ENCODE measurements at places on chromosomes 13 and 19. TPM values are rescaled to one million over a fixed set of nuclear protein-coding genes. Genes with fewer than 3 reads are reported as not detected.

DNA sequence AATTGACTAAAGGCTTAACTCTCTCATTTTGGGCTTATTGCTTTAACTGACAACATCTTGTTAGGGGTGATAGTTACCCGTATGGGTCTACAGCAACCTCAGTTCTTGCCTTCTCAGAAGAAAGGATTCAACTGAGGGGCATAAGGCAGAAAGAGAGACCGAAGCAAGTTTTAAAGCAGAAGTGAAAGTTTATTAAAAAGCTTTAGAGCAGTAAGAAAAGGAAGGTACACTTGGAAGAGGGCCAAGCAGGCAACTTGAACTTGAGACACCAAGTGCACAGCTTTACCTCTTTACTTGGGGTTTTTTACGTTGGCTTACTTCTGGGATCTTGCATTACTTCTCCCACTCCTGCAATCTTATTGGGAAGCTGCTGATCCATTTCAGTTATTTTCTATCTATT lies 246.9 kb upstream of the PRR20A start:
- no peaks in the 10 kb centered on the region for H3K4me1 ChIP-seq
- no peak overlapping the region for H3K27ac ChIP-seq
- H3K27me3 ChIP-seq = no peaks in the 10 kb centered on the region
- DNase-seq = no peak
- H3K4me3 ChIP-seq = no peak overlapping the region

DNA sequence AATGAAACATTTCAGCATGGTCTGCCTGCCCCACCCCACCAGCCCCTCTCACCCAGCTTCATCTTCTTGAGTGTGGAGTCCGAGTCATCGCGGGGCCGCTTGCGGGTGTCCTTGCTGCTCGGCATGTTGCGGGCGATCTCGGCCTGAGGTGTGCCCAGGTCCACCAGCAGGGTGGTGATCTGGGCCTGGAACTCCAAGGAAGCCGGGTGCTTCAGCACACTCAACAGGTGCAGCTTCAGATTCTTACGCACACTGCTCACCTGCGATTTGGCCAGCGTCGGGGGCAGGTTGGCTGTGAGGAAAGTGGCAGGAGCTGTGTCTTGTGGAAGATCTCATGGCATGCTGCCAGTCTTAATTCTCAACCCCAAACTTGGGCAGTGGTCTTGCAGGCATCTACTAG lies 20.7 kb downstream of the SYMPK start:
- no peak overlapping the region for H3K4me3 ChIP-seq
- no peaks in the 10 kb centered on the region for H3K4me1 ChIP-seq
- H3K27ac ChIP-seq = no peak overlapping the region
- H3K36me3 ChIP-seq = peaks cover 27% of the 10 kb centered on the region
- DNase-seq = no peak

DNA sequence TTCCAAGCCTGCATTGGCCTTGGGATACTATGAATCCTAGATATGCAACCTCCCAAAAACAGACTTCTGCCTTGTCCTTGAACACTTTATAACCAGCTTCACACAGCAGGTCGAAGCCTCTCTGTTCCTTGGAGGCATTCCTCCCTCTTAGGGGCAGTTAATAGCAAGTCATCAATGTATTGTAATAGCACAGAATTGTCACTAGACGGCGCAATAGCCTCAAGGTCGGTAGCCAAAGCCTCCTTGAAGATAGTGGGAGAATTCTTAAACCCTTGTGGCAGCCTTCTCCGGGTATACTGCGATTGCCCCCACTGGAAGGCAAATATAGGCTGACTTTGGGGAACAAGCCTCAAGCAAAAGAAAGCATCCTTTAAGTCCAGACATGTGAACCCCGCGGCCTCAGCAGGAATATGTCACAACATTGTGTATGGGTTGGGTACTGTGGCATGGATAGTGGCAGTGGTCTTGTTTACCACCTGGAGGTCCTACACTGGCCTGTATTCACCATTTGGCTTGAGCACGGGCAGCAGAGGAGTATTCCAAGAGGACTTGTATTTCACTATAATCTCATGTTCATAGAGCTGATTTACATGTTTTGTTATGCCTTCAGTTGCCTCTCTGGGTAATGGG lies 61.1 kb downstream of the ZNF431 start:
- DNase-seq = no peak
- no peaks in the 10 kb centered on the region for H3K36me3 ChIP-seq
- H3K27me3 ChIP-seq = no peaks in the 10 kb centered on the region

DNA sequence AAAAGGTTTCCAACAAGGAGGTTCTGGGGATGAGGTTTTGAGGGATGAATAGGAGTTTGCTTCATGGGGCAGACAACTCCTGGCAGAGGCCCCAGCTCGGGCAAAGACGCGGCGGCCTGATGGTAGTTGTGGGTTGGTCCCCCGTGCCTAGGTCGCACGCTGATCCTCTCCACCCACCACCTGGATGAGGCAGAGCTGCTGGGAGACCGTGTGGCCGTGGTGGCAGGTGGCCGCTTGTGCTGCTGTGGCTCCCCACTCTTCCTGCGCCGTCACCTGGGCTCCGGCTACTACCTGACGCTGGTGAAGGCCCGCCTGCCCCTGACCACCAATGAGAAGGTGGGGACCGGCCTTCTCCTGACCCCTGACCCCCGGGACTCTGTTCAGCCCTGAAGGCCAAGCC lies 11.9 kb downstream of the ABCA7 start:
- no peaks in the 10 kb centered on the region for H3K36me3 ChIP-seq
- no peaks in the 10 kb centered on the region for H3K4me1 ChIP-seq
- no peak overlapping the region for H3K4me3 ChIP-seq
- DNase-seq = no peak
- H3K27me3 ChIP-seq = no peaks in the 10 kb centered on the region

GRCh38 chr13:62292714-62293480 lies 877.2 kb upstream of the PCDH20 start:
- H3K27ac ChIP-seq = no peak overlapping the region
- H3K4me1 ChIP-seq = no peaks in the 10 kb centered on the region

DNA sequence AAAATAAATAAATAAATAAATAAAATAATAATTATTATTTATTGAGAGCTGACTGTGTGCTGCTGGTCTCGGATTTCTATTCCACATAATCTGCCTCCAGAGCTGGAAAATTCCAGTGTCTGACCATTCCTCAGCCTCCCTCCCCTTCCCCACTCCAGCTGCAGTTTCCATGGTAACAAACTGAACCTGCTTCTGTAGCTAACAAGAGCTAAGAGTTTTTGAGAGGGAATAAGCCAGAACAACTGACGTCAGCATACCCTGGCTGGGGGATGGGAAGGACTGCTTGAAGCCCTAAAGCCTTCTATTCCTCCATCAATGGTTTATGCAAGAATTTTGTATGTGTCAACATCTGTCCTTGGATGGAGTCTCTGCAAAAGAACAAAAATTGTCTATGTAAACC lies 26.0 kb upstream of the PEG3 start:
- no peak for DNase-seq
- no peaks in the 10 kb centered on the region for H3K36me3 ChIP-seq
- H3K4me1 ChIP-seq = peaks cover 3% of the 10 kb centered on the region
- H3K27ac ChIP-seq = no peak overlapping the region
- H3K4me3 ChIP-seq = no peak overlapping the region
- no peaks in the 10 kb centered on the region for H3K27me3 ChIP-seq

GRCh38 chr13:105796081-105796480 lies 739.4 kb downstream of the EFNB2 start:
- H3K4me1 ChIP-seq = no peaks in the 10 kb centered on the region
- no peak overlapping the region for H3K27ac ChIP-seq
- H3K27me3 ChIP-seq = no peaks in the 10 kb centered on the region
- H3K36me3 ChIP-seq = no peaks in the 10 kb centered on the region

DNA sequence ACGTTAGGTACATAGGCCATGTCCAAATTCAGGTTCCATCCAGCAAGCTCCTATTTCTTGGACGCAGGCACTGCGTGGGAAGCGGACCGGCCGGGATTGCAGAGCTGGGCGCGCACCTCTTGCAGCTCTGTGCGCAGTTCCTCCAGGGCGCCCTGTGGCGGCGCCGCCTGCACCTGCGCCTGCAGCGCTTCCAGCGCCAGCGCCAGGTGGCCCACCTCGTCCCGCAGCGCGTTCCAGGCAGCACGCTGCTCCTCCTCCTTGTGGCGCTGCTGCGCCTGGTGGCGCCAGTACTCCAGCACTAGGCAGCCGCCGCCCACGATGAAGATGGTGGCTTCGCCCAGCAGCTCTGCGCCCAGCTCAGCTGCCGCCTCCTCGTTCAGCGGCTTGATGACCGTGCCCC lies 31.1 kb downstream of the OPA3 start:
- H3K27ac ChIP-seq = no peak overlapping the region
- peaks cover 7% of the 10 kb centered on the region for H3K36me3 ChIP-seq
- H3K27me3 ChIP-seq = no peaks in the 10 kb centered on the region
- peaks cover 4% of the 10 kb centered on the region for H3K4me1 ChIP-seq
- DNase-seq = no peak

GRCh38 chr13:72390909-72391308 lies 336.5 kb downstream of the MZT1 start:
- H3K27ac ChIP-seq = no peak overlapping the region
- H3K4me3 ChIP-seq = no peak overlapping the region
- H3K4me1 ChIP-seq = no peaks in the 10 kb centered on the region
- no peaks in the 10 kb centered on the region for H3K27me3 ChIP-seq

DNA sequence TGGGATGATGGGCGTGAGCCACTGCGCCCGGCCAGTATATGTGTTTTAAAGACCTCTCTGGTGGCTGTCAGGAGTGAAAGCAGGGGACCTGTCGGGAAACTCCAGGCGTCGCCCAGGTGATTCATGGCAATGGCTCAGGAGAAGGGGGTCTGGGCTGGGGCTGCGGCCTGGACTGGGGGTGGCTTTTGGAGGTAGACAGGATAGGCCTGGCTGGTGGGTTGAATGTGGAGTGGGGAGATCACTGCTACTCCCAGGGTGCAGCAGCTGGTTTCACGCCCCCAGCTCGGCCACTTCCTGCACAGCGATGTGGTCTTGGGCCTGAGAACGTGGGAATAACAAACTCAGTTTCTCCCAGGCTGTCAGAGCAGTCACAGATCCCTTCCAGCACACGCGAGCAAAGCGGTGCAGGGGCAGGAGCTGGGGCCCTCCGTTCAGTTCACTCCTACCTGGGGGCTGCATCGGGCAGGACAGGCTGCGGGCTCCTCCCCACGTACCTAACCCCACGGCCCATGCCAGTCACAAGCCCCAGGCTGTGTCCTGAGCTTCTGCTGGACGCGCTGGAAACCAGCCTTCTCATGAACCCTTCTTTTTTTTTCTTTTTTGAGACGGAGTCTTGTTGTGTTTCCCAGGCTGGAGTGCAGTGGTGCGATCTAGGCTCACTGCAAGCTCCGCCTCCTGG lies 18.9 kb downstream of the KDM4B start:
- H3K27me3 ChIP-seq = no peaks in the 10 kb centered on the region
- H3K4me1 ChIP-seq = peaks cover 44% of the 10 kb centered on the region
- DNase-seq = no peak
- H3K4me3 ChIP-seq = no peak overlapping the region

- H3K4me1 ChIP-seq = no peaks in the 10 kb centered on the region
- no peak for DNase-seq
- peaks cover 15% of the 10 kb centered on the region for H3K27me3 ChIP-seq
Measured at GRCh38 chr13:109140479-109141349, 511.3 kb downstream of the MYO16 start.

DNA sequence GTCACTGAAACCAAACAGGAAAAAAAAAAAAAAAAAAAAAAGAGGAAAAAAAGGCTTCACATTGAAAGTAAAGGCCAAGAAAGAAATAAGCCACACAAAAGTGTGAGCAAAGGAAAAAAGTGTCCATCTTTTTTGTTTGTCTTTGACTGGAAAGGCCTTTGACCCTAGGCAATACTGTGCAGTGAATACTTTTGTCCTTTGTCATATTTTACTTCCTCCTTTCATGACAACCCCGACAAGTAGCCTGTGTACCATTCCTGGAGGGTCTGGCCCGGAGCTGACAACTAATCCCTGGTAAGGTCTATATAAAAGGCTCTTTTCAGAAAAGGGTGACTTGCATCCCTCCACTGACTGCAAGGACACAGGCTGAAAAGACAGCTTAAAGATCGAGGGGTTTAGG lies 12.9 kb upstream of the MICU2 start:
- H3K4me3 ChIP-seq = no peak overlapping the region
- no peaks in the 10 kb centered on the region for H3K36me3 ChIP-seq
- no peak overlapping the region for H3K27ac ChIP-seq
- no peak for DNase-seq

GRCh38 chr13:54657588-54657987 lies 1629.0 kb downstream of the OLFM4 start:
- H3K36me3 ChIP-seq = no peaks in the 10 kb centered on the region
- DNase-seq = no peak
- H3K27ac ChIP-seq = no peak overlapping the region
- no peaks in the 10 kb centered on the region for H3K27me3 ChIP-seq
- no peak overlapping the region for H3K4me3 ChIP-seq

DNA sequence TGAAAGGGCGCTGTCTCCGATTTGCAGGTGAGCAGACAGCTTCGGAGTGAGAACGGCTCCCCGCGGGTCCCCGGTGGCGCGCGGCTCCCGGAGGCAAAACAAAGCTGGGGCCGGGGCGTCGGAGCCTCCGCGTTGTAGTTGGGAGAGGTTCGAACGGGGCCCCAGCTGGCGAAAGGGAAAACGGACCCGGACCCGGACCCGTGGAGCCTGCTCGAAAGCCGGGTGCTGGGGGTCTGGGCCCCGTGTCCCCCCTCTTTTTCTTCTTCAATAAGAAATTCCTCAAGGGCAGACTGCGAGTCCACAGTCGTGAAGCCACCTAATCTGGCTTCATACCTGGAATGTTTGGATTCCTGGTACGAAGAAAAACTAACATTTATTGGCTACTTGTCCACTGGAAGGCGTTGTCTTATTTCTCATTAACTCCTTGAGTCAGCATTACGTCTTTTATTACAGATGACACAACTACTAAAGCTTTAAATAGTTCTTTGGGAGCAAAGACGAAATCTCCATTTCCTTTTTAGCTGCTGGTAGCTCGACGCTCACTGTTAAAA lies 632 bp upstream of the MTIF3 start:
- no peaks in the 10 kb centered on the region for H3K27me3 ChIP-seq
- H3K27ac ChIP-seq = peak overlapping the region; percentile 100
- peaks cover 34% of the 10 kb centered on the region for H3K4me1 ChIP-seq

GRCh38 chr19:52518646-52519045 lies 8.8 kb upstream of the ZNF808 start:
- no peaks in the 10 kb centered on the region for H3K36me3 ChIP-seq
- H3K4me3 ChIP-seq = no peak overlapping the region

DNA sequence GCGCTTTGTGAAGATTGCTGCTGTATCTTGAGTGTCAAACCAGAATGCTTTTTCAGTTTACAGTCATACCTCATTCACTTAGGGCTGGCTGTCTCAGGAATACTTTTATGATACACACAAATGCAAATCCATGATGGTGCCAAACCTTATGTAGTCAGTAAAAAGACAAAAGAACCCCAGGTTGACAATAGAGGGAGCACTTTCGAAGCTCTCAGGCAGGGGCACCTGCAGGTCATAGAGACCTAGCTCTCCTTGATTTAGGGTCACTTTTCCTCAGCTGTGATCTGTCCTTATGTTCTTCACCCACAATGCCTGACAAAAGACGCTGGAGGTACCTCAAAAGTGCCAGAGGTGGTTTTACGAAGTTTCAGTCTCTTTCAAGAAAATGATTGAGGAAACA lies 172.2 kb downstream of the DNAJC15 start:
- H3K36me3 ChIP-seq = no peaks in the 10 kb centered on the region
- no peak for DNase-seq
- no peaks in the 10 kb centered on the region for H3K27me3 ChIP-seq

The PSG1 gene
- not detected for total RNA-seq

The KLK3 gene
- not detected for total RNA-seq

The LIN7B gene
- total RNA-seq = 17.4 TPM

The ZNF613 gene
- total RNA-seq = 2.4 TPM

The EXOC3L2 gene
- total RNA-seq = not detected

The PTGIR gene
- total RNA-seq = 3.9 TPM

The KLF12 gene
- 12.2 TPM for total RNA-seq

The YJEFN3 gene
- 3.1 TPM for total RNA-seq

The PTOV1 gene
- 52.2 TPM for total RNA-seq

The ADM5 gene
- 1.5 TPM for total RNA-seq

The TMEM38A gene
- total RNA-seq = 2.3 TPM

Measured in sigmoid colon (tissue), 7 donors.